ENCODE measurements at places on chromosomes 7 and 10.

- DNase-seq = no peak
Measured at GRCh38 chr7:11244149-11244548, 270.5 kb downstream of the PHF14 start.

DNA sequence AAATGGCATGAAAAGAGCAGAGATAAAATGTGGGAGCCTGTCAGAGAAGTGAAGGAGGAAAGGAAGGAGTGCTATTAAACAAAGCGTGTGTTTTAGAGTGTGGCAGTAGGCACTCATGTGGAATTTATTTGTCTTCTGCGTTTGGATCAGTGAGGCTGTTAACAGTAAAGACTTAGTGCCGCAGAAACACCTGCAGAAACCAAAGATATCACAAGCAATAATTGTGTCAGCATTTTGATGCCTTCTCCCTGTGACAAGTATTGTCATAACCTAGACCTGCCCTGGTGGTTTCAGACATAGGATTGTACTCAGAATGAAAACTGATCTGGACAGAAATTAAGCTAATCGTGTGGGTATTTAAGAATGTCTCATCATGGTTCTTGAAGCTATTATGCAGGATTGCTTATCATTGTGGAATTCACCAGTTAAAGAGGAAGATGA, 191.0 kb downstream of the CAMK1D start:
- DNase-seq = no peak

GRCh38 chr10:132955479-132955878, 13.1 kb upstream of the CFAP46 start:
- DNase-seq = no peak

DNA sequence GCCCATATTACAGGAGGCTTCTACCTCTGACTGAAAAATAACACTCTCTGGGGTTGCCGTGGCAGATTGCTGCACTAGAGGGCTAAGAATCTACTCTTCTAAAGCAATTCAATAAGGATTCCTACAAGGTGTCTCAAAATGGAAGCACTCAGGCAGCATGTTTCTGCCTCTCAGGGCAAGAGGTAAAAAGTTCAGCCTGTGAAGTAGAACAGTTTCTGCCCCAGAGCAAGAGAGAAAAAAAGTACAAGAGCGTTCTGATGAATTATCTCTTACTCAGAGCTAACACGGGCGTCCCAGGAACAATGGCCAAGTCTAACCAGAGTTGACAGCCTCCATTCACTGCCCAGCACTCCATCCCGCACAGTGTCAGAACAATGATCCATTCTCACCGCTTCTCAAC, 71.3 kb upstream of the TES start:
- DNase-seq = no peak

- DNase-seq = no peak
Measured at GRCh38 chr7:44411306-44411705, 79.2 kb downstream of the NUDCD3 start.

DNA sequence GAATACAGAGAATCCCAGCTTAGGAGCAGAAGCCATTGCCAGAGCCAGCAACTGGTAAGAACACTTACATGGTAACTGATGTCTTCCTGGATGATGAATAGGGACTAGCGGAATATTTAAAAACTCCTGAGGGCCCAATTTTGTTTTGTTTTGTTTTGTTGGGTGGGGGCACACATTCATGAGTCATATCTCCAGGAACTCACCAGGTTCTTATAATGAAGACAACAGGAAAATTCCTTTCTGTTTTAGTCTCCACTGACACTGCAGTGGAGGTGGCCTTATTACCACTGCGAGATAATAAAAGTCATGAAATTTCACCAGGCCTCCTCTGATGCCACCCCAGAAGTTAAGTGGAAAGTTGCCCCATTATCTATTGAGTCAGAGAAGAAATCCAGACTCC, 6.6 kb upstream of the CUZD1 start:
- no peak for DNase-seq

GRCh38 chr10:132353456-132354355, 21.7 kb downstream of the LRRC27 start:
- no peak for DNase-seq

DNA sequence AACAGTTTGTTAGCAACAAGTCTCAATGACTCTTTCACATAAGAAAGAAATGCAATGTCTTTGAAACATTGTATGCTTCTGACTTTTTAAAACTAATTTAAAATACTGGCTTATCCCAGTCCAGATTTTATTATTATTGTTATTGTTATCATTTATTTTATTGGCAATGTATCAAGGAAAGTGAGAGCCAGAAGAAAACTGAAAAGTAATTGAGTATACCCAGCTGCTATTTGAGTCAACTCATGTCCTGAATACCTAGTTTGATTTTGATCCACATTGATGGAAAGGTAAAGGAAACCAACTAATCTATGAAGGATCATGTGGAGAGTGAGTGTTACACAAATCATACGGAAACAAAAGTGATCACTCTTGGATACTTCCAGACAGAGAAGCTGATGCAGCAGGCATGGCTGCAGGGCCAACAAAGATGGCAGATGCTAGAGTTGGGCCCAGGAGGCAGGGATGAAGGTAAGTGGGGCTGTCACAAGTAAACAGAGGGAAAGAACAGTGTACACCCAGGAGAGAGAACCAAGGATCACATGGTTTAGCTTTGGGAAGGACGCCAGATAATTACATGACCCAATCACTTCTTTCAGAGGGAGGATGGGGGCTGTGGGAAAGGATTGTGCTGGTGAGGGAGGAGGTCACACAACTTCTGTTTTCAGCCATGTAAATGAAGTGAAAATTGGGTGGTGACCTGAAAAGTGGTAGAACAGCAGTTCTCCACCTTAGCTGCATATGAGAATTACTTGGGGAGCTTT, 179.2 kb upstream of the NAMPT start:
- DNase-seq = no peak

- no peak for DNase-seq
Measured at GRCh38 chr7:26563406-26563805, 271.7 kb downstream of the SNX10 start.

DNA sequence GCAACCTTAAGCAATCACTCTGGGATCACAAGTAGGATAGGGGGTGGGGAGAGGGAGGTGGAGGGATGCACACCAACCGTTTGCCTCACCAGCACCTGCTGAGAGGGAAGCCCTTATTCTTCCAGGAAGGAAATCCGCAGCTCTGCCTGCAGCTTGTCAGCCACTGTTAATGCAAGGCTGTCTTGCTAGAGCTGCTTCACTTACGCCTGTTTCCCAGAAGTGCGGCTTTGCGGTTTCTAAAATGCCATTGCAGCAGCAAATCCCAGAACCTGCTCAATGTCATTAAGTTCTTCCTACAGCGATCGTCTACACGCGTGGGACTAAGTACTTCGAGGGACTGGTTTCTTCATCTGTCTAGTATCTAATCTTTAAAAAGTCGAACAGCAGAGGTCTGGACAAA, 191.1 kb downstream of the ZMYND11 start:
- no peak for DNase-seq

GRCh38 chr10:24457661-24458318, 248.9 kb downstream of the KIAA1217 start:
- no peak for DNase-seq

DNA sequence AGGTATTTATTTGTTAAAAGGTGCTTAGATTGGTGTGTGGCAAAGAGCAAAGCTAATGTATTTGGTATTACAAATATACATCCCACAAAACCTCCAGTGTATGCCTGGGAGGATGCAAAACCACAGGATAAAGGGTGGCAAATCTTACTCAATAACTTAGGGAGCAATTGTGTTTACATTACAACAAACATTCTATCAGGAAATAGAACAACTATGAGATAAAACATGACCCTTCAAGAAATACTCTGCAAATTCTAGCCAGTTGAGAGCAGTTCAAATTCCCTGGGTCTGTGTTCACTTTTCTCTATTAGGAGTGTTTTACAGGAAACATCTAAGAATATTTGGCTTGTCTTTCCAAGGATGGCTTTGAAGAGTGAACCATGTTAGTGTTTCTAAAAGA, 64.9 kb downstream of the CUL1 start:
- DNase-seq = no peak

- no peak for DNase-seq
Measured at GRCh38 chr10:78819361-78820006, 249.3 kb upstream of the ZMIZ1 start.

DNA sequence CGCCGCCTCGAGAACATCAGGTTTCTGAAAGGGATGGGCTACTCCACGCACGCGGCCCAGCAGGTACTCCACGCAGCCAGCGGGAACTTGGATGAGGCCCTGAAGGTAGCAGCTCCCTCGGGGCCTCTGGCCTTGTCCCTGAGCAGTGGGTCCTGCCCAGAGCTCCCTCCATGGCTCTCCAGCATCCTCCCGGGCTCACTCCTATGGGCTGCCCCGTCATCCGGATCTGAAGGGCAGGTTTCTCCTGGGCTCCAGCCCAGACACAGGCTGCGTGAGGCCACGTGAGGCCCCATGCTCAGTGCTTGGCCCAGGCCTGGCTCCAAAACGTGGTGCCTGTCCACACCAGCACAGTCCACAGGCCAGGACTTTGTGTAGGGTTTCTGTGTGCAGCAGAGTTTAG, 32.5 kb downstream of the NUB1 start:
- no peak for DNase-seq

Measured in CD4-positive, alpha-beta T cell treated with Interleukin-17A for 4 hours (primary cell).